Stimulated activated CD4-positive, alpha-beta T cell treated with anti-CD3 and anti-CD28 coated beads, Interleukin-2, amount 100 ng/mL, for 48 hours (primary cell): ENCODE measurements at places on chromosomes 16 and 17.
A peak's percentile ranks its signal among the peaks of the same experiment; 100 is the strongest.

DNA sequence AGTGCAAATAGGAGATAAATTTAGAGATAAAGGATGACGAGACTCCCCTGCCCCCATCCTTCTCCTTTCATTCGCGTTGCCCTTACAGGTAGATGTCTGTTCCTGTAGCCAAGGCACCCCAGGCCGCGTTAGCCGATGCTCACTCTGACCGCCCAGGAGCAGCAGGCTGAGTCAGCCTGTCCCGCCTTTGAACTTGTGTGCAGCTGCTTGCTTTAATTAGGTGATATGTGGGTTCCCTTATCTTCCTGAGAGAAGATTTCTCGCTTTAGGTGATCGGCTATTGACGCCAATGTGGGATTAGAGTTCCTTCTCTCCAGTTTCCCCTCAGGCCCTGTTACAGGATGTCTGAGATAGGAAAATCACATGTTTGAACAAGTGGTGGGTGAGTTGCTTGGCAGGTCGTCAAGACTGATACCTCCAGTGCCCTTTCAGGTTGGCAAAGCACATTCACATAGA lies 119.5 kb downstream of the MSI2 start:
- no peak for DNase-seq

- no peak for DNase-seq
Measured at GRCh38 chr16:2675714-2676113, 6.6 kb upstream of the KCTD5 start.

DNA sequence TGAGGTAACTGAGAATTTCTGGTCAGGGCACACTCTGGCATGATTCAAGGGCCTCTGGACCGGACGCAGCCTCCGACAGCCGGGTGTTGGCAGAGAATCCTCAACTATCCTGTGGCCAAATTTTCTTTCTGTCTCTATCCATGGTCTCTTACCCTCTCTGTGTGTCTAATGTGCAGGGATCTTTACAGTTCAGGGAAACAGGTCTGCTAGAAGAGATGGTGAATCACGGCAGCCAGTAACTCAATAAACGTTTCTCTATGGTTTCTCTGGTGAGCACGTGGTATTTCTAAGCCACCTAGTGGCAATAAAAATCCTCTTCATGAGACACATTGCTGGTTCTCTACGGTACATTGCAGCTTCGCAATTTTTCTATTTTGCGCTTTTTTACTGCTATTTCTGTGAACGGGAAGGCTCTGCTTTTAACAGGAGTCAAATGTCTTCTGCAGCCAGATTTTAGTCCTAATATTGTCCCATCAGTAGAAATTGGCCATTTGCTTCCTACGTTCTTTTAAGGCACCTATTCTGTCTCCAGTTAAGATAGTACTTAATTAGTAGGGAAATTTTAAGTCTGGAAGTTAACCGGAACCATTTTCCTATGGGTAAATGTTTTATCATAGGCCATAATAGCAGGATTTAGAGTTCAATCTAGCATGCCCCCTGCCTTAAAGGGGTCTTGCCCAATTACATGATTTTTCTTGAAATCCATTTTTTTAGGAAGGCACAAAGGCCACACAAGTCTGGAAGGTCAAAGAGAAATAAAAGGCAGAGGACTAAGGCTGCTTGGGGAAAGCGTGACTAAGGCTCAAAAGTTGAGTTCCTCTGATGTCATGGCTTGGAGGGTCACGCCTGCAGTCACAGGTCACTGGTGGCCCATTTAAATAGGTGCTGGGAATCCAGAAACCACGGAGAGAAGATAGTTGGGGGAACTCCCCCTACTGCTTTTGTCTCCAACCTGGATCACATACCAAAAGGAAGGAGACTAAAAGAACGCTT lies 31.5 kb downstream of the QPRT start:
- DNase-seq, result no peak

GRCh38 chr17:5598457-5598856 lies 14.1 kb upstream of the NLRP1 start:
- DNase-seq, result no peak

DNA sequence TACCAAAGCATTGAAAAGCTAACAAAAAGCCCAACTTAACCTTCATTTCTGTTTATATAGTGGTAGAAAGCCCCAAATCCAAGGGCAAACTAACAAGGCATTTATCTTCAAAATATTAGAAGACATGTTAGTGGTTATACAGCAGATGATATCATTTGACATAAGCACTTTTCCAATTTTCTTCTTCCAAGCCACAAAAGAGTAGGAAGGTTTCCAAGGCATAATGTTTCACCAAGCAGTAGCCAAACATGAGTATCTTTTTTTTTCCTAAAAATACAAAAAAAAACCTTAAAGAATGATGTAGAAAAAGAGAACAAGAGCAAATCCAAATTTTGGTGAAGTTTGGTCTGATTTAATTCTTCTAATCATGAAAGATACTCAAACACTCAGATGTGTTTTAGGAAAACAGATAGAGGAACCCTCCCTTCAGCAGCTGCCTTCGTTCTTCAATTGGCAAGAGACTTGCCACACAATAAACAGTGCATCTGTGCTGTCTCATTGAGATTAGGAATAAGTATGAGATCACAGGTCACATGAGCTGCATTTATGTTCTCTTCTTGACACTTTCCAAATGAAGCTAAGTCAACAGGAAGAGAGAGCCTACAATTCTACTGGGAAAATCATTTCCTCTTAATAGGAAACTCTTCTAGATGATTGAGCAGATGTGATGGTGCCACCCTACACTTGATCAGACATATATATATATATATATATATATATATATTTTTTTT lies 106.7 kb downstream of the TTC19 start:
- no peak for DNase-seq

- no peak for DNase-seq
Measured at GRCh38 chr16:50403491-50403890, 34.7 kb upstream of the BRD7 start.

- peak; percentile 72 for DNase-seq
Measured at GRCh38 chr16:27237219-27238015, 31.2 kb downstream of the NSMCE1 start.

DNA sequence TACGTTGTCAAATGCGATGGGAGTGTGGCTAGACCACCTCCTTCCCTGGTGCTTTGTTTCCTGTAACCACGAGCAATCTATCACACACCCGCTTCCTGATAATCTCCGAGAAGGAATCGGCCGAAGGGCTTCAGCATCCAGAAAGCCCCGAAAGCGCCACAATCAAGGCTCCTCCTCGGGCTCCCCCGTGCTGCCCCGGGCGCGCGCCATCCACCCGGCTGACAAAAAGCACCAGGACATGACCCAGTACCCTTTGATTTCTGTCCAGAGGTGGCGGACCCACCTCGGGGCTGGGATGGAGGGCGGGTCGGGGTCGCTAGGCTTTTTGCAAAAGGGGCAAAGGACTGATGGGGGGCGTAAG lies 743 bp upstream of the ARMC7 start:
- no peak for DNase-seq

DNA sequence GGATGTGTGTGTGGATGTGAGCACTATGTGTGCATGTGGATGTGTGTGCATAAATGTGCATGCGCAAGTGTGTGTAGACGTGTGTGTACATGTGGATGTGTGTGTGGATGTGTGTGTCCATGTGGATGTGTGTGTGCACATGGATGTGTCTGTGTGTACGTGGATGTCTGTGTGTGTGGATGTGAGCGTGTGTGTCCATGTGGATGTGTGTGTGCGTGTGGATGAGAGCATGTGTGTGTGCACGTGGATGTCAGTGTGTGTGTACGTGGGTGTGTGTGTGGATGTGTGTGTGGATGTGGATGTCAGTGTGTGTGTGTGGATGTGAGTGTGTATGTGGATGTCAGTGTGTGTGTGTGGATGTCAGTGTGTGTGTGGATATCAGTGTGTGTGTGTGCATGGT lies 63.6 kb upstream of the DOC2B start:
- no peak for DNase-seq

GRCh38 chr17:51046514-51047384 lies 73.9 kb downstream of the SPAG9 start:
- DNase-seq, result no peak

- DNase-seq, result no peak
Measured at GRCh38 chr17:29039764-29040598, 3.0 kb upstream of the PIPOX start.

GRCh38 chr16:82736224-82736623 lies 109.5 kb downstream of the CDH13 start:
- DNase-seq, result no peak

DNA sequence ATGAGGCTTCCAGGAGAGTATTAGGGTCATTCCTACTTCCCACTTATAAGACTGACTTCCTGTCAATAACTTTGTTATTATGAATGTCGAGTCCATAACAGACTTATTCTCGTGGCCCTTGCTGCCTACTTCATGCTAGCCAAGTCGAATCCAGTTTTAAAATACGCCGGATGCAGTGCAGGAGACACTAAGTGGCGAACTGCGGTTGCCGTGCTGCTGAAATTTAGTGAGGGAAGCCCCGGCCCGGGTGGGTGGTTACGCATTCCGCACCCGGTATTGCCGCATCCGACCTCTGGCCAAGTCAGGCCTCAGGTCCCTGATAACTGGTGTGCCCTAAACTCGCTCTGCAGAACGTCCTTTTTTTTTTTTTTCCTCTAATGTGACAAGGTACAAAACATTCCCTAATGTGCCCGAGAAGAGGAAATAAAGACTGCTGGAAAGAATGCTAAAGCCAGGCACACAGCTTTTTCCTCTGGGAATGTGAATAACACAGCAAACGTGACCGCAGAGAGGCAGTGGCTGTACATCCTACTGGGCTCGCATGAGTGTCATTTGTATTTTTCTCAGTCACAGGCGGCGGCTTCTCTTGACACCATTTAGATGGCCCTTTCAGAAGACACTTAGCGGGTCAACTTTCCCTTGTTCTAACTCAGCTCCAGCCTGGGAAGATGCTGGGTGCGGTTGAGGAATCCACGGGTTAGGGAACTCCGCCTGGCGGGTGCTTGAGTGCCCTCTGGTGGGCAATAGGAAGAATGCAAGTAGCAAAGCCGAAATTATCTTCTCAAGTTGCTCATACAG lies 7.1 kb upstream of the AKTIP start:
- peak; percentile 30 for DNase-seq

DNA sequence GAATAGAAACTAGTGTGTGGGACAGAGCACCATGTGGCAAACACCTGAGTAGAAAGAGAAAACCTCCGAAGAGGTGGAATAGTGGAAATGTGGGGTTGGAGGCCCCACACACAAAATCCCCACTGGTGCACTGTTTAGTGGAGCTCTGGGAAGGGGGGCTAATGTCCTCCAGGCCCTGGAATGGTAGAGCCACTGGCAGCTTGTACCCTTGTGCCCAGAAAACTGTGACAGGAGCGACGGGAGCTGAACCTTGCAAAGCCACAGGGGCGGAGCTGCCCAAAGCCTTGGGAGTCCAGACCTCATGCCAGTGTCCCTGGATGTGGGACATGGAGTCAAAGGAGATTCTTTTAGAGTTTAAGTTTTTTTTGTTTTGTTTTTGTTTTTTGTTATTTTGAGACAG lies 50.6 kb downstream of the RNF112 start:
- no peak for DNase-seq

GRCh38 chr16:84635702-84636101 lies 12.6 kb upstream of the KLHL36 start:
- no peak for DNase-seq

GRCh38 chr17:73774852-73775251 lies 130.6 kb upstream of the SDK2 start:
- no peak for DNase-seq

GRCh38 chr16:84752600-84752999 lies 52.8 kb downstream of the USP10 start:
- DNase-seq, result no peak

- DNase-seq, result no peak
Measured at GRCh38 chr17:48002266-48002915, 31.5 kb downstream of the CDK5RAP3 start.

DNA sequence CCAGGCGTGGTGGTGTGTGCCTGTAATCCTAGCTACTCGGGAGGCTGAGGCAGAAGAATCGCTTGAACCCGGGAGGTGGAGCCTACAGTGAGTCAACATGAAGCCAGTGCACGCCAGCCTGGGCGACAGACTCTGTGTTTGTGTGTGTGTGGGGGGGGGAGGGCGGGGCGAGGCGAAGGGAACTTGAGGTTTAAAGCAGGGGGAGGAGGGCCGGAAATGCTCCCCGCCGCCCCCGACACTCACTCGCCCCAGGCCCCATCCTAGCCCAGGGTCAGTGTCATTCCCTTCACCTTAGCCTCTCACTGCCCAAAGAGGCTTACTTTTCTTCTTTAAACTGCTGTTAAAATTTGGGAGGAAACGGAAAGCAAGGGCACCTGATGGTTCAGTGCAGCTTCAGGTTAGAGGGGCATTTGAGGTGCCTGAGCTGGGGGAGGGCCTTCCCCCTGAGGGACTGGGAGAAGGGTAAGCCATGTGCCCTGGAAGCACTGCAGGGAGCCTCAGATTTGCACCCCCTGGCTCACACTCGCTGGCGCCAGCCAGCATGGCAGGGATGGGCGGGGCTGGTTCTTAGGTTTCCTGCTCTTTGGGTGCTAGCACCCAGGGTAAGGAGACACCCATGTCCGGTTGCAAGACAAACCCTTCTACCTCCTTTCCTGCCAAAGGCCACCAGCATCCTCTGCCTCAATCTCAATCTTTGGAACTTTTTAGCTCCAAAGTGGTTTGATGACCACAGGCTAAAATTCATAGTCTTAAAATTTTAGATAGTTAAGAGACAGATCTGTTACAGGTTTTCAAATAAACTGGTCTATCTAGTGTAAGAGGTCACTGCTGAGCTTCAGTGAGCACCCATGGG lies 2.2 kb upstream of the LIMD2 start:
- peak; percentile 52 for DNase-seq

- no peak for DNase-seq
Measured at GRCh38 chr17:58728798-58729197, 26.9 kb upstream of the PPM1E start.

DNA sequence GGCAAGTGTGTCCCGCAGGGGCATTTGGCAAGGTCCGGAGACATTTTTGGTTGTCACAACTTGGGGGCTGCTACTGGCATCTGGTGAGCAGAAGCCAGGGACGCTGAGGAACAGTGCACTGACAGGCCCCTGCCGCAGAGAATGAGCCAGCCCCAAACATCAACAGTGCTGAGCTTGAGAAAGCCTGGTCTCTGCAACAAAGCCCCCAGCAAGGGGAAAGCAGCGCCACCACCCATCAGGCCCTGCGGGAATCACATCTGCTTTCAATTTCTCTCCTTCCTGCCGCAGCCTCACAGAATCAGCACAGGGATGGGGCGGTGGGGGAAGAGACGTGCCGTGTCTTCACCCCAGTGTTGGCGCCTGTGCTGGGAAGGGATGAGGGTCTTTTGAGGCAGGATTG lies 14.8 kb upstream of the PRPSAP1 start:
- DNase-seq, result no peak
